ENCODE measurements at places on chromosomes 3 and 15.

DNA sequence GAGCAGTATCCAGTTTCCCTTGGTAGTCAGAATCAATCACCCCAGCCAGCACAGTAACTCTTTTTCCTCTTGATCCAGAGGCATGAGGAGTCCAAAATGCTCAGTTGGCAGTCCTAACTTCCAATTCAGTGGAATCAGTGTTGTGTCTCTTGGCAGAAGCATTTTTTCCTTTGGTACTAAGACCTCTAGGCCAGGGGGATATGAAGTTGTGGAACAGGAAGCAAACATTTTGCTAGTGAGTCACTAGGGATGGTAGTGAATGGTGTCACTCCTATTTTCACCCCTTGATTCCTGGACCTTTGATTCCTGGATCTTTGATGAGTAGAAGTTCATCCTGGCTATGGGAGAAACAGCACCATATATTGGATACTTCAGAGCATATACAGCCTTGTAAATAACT lies 70.5 kb upstream of the ALDH1A3 start:
- DNase-seq = no peak
- no peak overlapping the region for H3K27ac ChIP-seq
- H3K4me3 ChIP-seq = no peak overlapping the region
- H3K4me1 ChIP-seq = no peaks in the 10 kb centered on the region

DNA sequence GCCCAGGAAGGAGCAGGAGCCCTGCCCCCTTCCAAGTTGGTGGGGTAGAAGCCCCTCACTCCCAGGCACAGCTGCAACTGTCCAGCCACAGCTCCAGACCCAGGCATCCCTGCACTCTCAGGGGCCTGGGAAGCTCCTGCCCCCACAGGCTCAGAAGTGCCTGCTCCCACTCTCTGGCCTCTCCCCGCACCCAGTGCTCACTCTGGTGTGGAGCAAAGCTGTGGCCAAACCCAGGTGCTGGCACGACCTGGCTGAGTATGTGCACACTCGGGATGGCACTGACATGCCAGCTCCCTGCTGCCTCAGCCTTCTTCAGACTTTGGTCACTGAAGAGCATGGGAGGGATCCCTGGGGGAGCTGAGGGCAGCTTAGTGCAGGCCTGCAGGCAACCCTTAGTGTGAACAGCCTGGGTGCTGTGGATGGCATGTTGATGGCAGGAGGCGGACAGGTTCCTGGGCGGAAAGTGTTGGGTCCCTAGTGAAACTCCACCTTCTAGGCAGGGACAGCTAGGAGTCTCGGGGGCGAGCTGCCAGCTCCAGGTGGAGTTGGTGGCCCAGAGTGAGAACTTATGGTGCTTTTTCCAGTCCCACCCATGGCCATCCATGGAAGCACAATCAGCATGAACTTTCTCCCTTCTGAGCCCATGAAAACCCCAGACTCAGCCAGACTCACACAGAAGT lies 489.2 kb upstream of the ROBO2 start:
- no peaks in the 10 kb centered on the region for H3K36me3 ChIP-seq
- no peaks in the 10 kb centered on the region for H3K4me1 ChIP-seq
- DNase-seq = no peak
- no peak overlapping the region for H3K27ac ChIP-seq

DNA sequence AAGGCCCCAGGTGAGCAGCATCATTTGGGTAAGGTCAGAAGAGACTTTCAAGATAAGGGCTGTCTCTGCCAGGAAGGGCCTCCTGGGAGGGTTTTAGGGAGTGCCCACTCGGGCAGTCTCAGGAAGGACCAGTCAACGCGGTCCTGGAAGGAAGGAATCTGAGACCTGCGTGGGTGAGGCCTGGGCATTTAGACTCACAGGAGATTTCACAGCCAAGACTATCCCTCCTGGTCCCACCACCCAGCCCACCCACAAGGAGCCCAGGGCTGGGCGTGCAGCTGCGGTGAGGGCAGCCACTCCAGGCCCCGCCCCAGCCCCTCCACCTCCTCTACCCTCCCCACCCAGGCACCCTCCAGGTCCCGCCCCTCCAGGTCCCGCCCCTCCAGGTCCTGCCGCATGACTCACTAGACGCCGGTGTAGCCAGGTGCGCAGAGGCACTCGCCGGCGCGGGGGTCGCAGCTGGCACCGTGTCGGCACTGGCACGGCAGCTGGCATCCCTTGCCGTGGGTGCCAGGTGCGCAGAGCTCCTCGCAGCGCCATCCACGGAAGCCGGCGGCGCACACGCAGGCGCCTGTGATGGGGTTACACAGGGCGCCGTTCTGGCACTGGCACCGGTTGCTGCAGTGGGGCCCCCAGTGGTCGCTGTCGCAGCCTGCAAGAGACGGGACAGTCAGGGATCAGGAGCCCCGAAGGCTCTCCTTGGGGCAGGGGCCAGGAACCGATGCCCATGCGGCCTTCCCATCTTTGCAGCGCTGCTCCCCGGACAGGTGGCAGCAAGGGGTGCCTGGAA lies 112.7 kb downstream of the RAB11A start:
- H3K4me1 ChIP-seq = peaks cover 6% of the 10 kb centered on the region
- peak overlapping the region; percentile 18 for H3K4me3 ChIP-seq
- peak; percentile 59 for DNase-seq

GRCh38 chr15:81331600-81331999 lies 7.7 kb upstream of the STARD5 start:
- no peaks in the 10 kb centered on the region for H3K27me3 ChIP-seq
- peak overlapping the region; percentile 75 for H3K27ac ChIP-seq
- no peak for DNase-seq
- H3K4me1 ChIP-seq = peaks cover 41% of the 10 kb centered on the region

GRCh38 chr15:101001796-101002195 lies 82.6 kb downstream of the LRRK1 start:
- no peaks in the 10 kb centered on the region for H3K4me1 ChIP-seq
- DNase-seq = no peak
- H3K27me3 ChIP-seq = no peaks in the 10 kb centered on the region
- no peak overlapping the region for H3K27ac ChIP-seq
- H3K4me3 ChIP-seq = no peak overlapping the region

DNA sequence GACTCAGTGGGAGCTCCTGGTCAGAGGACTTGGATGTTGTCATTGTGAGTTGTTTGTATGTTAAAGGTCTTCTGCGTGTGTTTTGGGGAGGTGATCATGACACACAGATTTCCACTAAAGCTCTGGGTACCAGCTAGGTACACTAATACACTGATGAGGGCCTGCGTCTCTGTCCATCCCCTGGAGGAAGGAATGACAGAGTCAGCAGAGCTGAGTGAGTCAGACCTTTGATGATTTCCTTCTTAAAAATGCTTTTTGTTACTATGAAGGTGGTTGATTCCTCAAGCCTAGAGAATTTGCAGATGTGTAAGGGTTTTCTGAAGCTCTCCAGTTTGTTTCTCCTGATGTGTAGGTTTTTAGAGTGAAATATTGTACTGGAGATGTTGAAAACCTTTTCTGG lies 424.1 kb upstream of the TPM1 start:
- H3K36me3 ChIP-seq = no peaks in the 10 kb centered on the region
- H3K27me3 ChIP-seq = no peaks in the 10 kb centered on the region
- no peak overlapping the region for H3K27ac ChIP-seq
- H3K4me1 ChIP-seq = no peaks in the 10 kb centered on the region

DNA sequence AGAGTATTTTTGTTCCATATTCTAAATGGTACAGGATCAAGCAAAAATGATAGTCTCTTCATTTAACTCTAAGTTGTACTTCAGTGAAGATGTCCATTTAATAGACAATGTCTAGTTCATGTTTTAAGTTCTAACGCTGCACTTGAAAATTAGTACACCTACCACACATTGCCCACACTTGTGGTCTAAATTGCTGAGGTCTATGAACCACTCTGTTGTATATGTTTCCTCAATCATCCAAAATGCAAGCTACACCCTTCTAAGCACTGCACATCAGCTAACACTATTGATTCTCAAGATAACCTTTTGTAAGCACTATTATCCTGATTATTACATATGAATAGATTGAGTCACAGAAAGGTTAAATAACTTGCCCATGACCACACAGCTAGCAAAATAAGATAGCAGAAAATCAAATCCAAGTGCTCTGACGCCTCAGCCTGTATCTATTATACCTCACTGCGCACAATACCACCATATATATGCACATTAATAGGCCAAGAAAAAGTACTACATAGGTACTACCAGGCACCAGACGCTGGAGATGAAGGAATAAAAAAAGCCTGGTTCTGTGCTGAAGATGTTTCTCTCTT lies 6.4 kb downstream of the GOLIM4 start:
- no peak overlapping the region for H3K4me3 ChIP-seq
- no peaks in the 10 kb centered on the region for H3K27me3 ChIP-seq
- DNase-seq = no peak

DNA sequence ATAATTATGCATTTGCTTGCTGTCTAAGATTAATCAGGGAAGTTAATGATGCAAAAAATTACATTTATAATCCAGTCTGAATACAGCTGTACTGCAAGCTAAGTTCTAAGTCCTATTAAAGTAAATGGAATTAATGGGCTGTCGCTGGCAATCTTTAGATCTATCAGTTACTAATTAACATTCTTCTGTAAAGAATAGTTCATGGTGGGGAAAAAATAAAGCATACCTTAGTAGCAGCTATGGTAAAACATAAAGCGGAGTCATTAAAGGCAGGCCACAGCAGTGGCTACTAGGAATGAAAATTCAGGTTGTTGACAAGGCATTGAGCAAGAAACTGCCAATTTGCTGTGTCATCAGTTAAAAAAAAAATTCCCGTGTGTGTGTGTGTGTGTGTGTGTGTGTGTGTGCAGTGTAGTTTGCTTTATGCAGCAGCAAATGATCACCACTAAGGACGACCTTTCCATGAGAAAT lies 129.8 kb downstream of the ZNF385D start:
- peaks cover 2% of the 10 kb centered on the region for H3K4me1 ChIP-seq
- peak; percentile 31 for DNase-seq
- no peak overlapping the region for H3K4me3 ChIP-seq
- H3K27ac ChIP-seq = no peak overlapping the region

DNA sequence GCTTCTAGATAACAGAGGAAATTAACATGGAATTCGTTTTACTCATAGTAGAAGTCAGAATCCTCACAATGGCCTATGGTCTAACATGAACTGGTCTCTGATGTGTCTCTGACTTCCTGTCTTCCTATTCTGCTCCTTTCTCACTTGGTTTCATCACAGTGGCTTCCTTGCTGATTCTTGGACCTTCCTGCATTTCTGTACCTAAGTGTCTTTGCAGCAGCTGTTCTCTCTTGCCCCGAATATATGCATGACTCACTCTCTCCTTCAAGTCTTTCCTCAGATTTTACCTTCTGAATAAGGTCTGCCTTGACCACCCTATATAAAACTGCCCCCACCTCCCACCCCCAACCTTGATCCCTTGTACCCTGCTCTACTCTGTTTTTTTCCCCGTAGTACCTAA lies 14.1 kb downstream of the ARL13B start:
- no peak overlapping the region for H3K4me3 ChIP-seq
- H3K36me3 ChIP-seq = peaks cover 4% of the 10 kb centered on the region
- H3K4me1 ChIP-seq = no peaks in the 10 kb centered on the region
- no peak overlapping the region for H3K27ac ChIP-seq
- no peaks in the 10 kb centered on the region for H3K27me3 ChIP-seq
- no peak for DNase-seq

- DNase-seq = peak; percentile 73
- no peak overlapping the region for H3K27ac ChIP-seq
- H3K4me1 ChIP-seq = no peaks in the 10 kb centered on the region
- no peaks in the 10 kb centered on the region for H3K36me3 ChIP-seq
- no peaks in the 10 kb centered on the region for H3K27me3 ChIP-seq
Measured at GRCh38 chr15:100284701-100285100, 57.1 kb downstream of the ADAMTS17 start.

- DNase-seq = no peak
- H3K36me3 ChIP-seq = no peaks in the 10 kb centered on the region
- H3K27ac ChIP-seq = no peak overlapping the region
- H3K4me1 ChIP-seq = no peaks in the 10 kb centered on the region
- no peaks in the 10 kb centered on the region for H3K27me3 ChIP-seq
Measured at GRCh38 chr15:55909036-55909811, 84.2 kb downstream of the NEDD4 start.

DNA sequence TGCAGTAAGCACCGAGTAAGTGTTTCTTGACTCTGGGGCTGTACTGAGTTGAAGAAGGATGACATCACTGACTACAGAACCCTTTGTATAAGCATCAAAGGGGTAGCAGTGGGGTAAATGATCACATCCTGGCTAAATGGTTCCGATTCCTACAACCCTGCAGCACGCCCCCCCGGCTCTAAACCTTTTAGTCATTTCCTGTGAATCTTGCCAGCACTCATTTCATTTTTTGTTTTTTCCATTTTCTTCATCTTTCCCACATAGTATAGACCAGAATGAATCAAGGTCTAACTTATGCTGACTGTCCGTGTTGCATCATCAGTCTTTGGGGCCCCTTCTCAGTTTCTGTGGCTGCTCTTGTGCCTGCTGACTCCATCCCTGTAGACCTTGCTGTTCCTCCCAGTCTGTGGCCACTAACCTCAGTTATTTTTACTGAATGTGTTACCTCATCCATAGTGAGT lies 383.1 kb upstream of the TPRG1 start:
- no peak overlapping the region for H3K27ac ChIP-seq
- no peak overlapping the region for H3K4me3 ChIP-seq
- H3K36me3 ChIP-seq = peaks cover 8% of the 10 kb centered on the region
- DNase-seq = no peak
- H3K27me3 ChIP-seq = no peaks in the 10 kb centered on the region

- H3K27me3 ChIP-seq = no peaks in the 10 kb centered on the region
- no peak overlapping the region for H3K27ac ChIP-seq
- DNase-seq = no peak
- H3K4me3 ChIP-seq = no peak overlapping the region
Measured at GRCh38 chr3:85481411-85482212, 522.8 kb downstream of the CADM2 start.

DNA sequence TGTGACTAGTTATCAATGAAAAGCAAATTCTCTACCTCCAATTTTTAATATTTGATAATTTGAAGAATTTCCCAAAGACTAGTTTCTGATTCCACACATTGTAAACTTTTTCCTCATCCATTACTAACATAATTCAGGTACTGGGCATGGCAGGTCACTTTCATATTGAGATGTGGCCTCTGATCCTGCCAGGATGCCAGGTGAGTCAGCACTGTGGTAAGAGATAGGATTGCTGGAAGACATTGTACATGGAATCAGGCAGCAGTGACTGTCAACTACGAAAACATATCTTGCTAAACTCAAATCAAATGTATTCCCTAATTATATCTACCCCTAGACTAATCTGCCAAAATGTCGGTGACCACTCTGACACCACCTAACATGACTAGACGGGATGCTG lies 33.2 kb upstream of the POU1F1 start:
- no peaks in the 10 kb centered on the region for H3K4me1 ChIP-seq
- no peaks in the 10 kb centered on the region for H3K36me3 ChIP-seq
- no peak overlapping the region for H3K4me3 ChIP-seq
- no peak for DNase-seq

DNA sequence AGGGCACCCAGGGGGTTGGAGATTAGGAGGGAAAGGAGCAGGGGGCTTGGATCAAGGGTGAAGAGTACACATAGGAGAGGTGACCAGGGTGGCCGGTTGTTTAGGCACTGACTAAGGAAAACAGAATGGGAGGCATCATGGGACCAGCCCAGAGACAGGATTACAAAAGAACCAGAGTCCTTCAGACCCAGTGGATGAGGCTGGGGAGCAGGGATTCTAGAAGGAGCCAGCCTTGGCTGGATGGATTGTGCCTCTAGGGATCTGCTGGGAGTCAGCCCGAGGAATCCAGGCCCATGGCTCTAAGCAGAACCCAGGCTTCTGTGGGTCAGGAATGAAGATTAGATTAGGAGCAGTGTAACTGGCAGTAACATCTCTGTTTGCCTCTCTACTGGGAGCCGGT lies 98.6 kb downstream of the ARNT2 start:
- H3K4me1 ChIP-seq = no peaks in the 10 kb centered on the region
- no peak overlapping the region for H3K27ac ChIP-seq
- H3K27me3 ChIP-seq = no peaks in the 10 kb centered on the region
